ENCODE measurements at places on chromosomes 16 and 17.

- DNase-seq = no peak
These were observed 8.5 kb upstream of the SOCS3 start for GRCh38 chr17:78368348-78368747.

GRCh38 chr16:26334218-26335111 lies 642.7 kb downstream of the HS3ST4 start:
- no peak for DNase-seq

GRCh38 chr17:72510351-72511016 lies 389.7 kb downstream of the SOX9 start:
- DNase-seq = no peak

GRCh38 chr16:25034911-25035310 lies 19.7 kb upstream of the ARHGAP17 start:
- DNase-seq = peak; percentile 27

- no peak for DNase-seq
These were observed 216.9 kb downstream of the HAPSTR1 start for GRCh38 chr16:9308356-9308801.

GRCh38 chr16:24052329-24053098 lies 203.6 kb upstream of the CACNG3 start:
- no peak for DNase-seq

GRCh38 chr16:48834576-48834975 lies 224.6 kb upstream of the N4BP1 start:
- DNase-seq = no peak

- DNase-seq = no peak
These were observed 17.7 kb downstream of the CARD14 start for GRCh38 chr17:80187515-80187941.

- DNase-seq = no peak
These were observed 7.8 kb upstream of the SLC5A11 start for GRCh38 chr16:24837969-24838368.

DNA sequence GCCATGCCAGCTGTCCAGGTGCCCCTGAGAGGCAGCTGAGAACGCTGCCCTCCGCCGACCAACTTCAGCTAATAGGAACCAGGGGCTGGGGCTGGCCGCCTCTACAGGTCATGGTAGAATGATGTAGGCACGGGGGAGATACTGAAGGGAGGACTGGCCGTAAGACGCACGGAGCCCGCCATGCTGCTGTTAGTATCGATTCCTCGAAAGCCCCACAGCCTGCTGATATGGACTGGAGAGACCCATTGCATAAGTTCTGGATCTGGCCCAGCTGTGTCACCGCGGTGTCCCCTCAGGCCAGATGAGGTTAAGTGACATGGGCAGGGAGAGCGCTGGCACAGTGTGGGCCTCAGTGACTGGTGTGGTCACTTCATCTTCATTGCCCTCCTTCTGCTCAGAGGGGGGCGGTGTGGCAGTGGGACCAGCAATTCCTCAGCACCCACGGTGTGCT lies 75.6 kb downstream of the AMFR start:
- no peak for DNase-seq

GRCh38 chr17:2852221-2852620 lies 56.0 kb downstream of the RAP1GAP2 start:
- DNase-seq = no peak
